ENCODE measurements at places on chromosomes 11 and 22.

DNA sequence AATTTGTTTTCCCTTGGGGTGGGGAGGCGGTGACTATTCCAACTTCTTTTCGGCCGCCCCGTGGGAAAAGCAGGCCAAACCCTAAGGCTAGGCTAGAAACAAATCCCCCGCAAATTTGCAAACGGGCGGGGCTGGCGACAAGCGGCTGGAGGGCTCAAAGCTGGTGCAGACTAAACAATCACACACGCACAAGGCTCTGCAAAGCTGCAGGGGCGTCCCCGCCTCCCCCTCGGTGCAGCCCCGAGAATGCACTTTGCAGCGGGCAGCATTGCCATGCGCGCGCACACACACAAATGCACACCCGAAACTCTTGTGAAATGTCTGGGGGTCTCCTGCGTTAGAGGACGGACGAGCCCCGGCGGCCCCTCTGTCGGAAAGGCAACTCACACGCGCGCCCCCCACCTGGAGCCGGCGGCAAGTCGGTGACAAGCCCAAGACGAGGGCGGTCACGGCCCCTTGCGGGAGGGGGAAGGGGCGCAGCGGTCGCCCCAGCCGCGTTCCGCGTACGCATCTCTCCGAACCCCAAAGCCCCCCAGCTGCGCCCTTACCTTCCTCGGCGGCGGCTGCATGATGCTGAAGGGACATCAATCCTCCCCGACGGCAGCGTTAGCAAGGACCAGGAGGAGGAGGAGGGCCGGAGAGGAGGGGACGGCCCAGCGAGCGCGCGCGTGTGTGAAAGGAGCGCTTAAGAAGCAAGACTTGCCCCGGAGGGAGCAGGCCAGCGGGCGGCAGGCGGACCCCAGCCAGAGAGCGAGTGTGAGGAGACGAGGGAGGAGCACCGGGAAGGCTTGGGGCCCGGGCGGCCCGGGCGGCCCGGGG lies 600 bp downstream of the FCHSD2 start:
- peak; percentile 83 for DNase-seq

DNA sequence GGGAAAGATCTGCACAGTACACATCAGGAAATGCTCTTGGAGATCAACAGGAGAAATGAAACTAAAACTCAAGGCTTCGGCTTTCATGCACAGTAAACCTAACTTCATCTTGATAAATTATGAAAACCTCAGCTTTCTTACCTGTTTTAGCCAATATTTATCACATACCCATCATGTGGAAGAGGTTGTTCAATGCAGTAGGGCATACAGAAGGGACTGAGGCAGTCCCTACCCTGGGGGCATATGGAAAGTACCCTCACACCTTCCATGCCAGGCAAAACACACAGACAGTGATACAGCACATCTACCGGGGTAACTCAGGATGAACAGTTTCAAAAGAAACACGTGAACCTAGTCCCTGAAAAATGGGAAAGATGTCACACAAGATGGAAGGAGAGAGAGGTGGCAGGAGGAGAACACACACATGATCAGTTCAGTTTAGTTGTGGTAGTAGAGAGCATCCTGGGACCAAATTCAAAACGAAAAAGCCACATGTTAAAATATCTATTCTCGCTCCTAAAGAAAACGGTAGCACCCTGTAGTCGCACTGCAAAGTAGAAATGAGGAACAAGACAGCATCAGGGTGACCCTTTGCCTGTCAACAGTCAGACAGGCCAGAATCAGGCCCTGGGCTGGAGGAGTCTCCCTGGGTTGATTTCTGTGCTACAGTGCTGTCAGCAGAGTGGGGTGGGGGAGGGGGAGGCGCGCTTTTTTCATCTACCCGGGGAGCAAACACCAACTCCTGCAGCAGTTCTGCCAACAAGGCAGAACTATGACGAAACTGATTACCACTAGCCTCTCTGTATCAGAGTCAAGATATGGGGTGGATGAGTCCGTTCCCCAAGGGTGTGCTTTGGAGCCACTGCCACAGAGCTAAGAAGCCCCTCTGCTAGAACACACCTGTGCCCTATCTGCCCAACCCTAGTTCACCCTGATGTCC lies 1.3 kb downstream of the HIRA start:
- peak; percentile 91 for DNase-seq

DNA sequence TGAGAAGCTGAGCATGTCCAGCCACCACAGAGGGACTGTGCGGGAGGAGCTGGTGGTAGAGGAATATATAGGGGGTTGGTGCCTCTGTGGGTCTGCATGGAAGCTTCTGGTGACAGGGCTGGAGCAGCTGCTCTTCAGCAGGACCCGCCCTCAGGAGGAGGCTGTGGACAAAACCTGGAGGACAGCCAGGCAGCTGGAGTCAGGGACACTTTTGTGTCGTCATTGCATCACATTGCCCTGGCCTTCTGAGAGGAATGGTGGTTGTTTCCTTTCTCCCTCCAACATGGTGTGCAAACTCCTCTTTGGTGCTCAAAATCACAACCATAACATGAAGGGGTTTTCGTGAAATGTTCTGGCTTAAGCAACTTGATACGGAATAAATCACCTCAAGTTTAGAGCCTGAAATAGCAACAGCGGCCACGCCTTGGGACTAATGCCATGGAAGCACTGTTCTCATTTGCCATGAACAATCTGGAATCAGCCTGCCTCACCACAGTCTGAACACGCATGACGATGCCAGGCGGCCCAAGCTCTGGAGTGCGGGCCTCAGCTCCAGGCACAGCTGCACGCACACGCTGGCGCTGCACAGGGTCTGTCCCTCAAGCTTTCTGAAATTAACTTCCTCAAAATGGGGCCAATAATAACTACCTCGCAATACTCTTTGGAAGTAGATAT lies 17.1 kb upstream of the CSRP3 start:
- DNase-seq, result no peak

DNA sequence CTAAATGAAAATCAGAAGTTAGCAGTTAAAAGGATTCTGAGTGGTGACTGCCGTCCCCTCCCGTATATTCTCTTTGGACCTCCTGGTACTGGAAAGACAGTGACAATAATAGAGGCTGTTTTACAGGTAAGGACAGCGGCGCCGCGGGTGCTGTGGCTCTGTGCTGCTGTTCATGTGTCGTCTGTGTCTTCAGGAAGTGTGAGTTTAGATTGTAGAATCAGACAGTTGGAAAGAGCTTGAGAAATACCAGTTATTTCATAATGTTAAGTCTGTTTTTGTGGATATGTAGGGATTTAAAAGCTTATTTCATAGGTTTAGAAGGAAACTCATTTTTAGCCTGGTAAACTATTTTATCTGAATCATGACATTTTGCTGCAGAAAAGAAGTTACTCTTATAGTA lies 27.4 kb upstream of the PANX2 start:
- DNase-seq, result no peak

DNA sequence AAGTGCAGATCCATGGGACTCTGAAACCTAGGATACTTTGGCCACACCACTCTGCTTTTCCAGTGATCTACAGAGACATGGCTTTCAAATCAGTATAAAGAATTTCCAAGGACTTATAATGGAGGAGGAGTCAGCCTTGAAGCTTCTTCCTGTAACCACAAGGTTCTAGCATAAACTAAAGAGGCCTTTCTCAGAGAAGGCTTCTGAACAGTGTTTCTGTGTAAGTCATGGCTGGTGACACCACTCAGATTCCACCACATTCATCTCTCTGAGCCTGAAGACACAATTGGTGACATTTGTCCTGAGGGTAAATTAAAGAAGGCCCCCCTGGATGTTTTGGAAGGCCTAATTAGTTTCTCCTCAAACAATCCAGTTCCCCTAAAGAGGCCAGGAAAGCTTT lies 29.0 kb upstream of the ADORA2A start:
- no peak for DNase-seq

GRCh38 chr11:3164138-3164551 lies 965 bp downstream of the OSBPL5 start:
- DNase-seq, result peak; percentile 41

DNA sequence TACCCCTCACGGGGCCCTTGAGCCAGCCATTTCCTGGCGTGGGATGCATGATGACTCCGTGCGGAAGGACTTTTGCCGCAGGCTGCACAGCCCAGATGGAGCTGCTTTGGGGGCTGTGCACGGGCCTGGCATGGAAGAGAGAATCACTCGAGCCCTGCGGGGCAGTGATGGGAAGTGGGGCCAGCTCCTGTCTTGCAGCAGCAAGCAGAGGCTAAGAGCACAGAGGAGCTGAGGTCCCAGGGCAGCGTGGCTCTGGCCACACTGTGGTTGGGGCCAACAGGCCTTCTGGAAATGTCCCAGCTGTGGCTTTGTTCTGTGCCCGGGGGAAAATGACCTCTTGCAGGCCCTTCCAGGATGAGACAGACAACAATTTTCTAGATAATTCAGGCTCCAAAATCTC lies 92.7 kb upstream of the TIMP3 start:
- no peak for DNase-seq

DNA sequence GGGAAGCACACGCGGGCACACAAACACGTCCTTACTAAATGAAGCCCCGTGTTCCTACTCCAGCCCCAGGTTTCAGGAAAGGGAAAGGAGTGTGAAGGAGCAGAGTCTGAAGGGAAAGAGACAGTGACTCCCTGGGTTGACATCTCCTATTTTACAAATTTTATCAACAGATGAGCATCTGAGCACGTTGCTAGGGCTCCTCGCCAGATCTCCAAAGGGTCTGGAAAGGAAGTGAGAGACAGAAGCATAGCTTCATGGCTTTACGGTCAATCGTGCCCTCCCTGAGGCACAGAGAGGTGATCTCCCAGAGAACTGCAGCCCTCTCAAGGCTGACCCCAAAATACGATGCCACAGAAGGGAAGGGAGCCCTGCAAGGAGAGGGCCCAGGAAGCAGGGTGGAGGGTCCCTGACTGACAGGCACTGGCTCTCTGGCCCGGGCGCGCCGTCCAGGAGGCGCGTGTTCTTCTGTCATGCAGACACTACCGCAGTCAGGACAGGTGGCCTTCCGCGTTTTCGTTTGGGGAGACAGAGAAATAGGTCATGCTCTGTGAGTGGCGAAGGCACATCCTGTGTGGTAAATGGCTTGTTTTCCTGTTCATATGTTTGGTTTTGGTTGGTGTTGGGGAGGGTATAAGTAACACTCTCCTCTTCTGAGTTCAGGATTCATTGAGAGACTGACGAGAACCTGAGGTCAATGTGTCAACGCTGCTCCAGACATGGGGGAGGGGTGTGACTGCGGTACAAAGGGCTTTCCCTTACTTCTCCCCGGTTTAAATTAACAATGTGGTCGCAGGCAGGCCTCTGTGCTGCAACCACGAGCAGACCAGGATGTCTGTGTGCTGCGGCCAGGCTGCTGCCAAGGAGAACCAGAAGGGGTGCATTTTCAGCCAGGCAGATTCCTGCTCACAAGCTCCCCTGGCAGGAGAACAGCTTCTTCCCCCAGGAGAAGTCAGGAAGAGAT lies 813.3 kb downstream of the OPCML start:
- DNase-seq, result no peak

- no peak for DNase-seq
Measured at GRCh38 chr22:46454504-46455269, 82.7 kb downstream of the CELSR1 start.

DNA sequence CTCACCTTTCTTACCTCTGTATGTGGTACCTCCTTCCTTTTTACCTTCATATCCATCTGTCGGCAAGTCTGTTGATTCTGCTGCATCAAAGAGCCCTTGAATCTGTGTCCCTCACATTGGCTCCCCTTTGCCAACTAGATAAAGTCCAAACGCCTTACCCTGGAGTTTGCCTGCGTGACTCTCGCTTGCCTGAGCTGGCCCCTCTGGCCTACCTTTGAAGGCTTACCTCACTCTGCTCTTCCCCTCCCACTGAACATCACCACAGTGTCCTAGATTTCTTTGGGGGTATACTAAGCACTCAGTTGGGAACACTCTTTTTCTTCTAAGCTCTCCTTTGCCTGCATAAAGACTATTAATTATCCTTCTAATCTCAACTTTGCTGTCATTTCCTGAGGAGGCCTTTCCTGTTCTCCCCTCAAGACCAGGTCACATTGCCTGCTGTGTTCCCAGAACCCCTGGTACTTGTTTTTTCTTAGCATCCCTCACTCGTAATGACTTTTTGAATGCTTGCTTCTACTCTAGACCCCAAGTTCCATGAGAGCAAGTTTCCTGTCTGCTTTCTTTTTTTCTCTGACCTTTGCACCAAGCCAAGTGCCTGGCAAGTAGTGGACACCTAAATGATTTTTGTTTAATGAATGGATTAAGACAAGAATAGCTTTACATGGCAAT lies 67.8 kb upstream of the ADORA2A start:
- no peak for DNase-seq

GRCh38 chr11:107708792-107709191 lies 3.1 kb downstream of the SLN start:
- DNase-seq, result no peak

GRCh38 chr11:132358573-132358953 lies 988.1 kb downstream of the NTM start:
- DNase-seq, result no peak

DNA sequence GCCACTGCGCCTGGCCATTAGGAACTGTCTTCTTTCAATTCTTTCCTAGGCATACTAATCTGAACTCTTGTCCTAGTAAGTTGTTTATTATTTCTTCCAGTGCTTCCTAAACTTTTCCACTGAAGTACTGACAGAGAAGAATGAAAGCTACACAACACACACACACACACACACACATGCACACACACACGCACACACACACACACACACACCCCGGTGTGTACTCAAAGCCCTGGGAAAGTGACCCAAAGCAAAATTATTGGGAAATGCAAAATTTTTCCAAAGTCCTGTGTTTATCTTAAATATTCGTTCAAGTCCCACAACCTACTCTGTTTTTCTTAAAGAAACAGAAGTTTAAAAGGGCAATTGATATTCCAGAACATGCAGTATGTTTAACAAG lies 19.4 kb upstream of the SIK2 start:
- no peak for DNase-seq

DNA sequence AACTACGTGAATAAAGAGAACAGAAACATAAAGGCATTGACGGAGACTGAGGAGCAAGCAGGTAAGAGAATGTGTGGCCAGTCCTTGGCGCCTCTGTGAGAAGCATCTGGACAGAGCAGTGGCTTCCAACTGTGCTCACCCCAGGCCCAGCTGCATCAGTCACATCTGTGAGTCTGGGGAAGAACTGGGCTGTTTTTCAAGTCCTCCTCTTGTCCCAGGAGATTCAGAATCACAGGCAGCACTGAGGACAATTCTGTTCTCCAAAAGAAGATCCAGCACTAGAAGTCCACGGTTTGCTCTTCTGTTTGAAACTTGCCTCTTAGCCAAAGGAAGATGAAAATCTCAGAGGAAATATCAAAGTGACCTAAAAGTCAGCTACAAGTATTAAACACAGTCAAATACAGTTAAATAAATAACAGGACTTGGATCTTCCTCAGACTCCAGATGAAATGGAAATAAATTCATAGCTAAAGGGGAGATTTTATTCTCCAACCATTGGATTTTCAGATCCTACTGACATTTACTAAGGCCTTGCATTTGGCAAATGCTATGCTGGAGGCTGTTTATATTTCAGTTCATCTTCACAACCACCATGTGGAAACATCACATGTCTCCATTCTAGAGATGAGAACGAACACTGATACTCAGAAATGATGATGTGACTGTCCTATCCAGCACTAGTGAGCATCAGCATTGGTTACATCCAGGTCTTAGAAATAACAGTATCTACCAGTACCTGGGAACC lies 14.1 kb downstream of the FAM181B start:
- DNase-seq, result no peak

DNA sequence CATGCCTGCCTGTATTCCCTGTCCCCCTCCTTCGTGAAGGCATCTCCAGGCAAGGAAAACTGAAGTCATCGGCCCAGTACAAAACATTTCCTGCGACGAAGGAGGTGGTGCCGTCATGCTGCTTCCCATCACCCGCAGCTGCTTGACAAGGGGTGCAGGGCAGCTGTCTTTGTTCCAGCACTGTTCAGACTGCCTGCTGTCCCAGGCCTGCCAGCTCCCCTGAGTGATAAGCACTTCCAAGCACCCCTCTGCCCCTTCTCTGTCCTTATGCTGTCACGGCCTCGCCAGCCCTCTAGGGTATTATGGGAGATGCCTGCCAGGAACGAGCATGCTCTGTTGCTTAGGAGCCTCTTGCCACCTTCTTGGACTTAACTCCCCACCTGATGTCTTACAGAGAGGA lies 37.1 kb upstream of the BSX start:
- DNase-seq, result no peak

Data from erythroblast (primary cell).